ENCODE measurements at places on chromosomes 4 and X. TPM values are rescaled to one million over a fixed set of nuclear protein-coding genes. Genes with fewer than 3 reads are reported as not detected.

DNA sequence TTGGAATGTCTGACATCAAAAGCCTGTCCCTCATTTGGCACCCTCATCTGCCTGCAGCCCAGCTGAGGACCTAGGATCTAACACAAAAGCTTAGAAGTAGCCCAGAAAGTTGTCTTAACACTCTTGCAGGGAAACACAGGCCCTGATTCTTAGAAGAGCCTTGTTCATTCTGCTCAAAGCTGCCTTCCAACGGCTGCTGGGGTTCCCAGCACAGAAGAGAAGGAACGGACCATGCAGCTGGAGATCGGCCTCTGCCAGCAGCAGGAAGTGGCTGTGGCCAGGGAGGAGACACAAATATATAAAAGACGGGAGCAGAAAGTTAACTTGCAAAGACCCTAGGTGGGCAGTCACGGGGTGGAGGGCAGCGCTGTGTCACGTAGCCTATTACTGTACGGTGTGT lies 20.4 kb downstream of the PRPS2 start:
- H3K36me3 ChIP-seq, result no peaks in the 10 kb centered on the region
- no peak overlapping the region for H3K4me3 ChIP-seq
- H3K27ac ChIP-seq, result no peak overlapping the region

- no peak overlapping the region for H3K4me3 ChIP-seq
- no peak overlapping the region for H3K27ac ChIP-seq
- H3K4me1 ChIP-seq, result no peaks in the 10 kb centered on the region
- no peaks in the 10 kb centered on the region for H3K36me3 ChIP-seq
Observed at GRCh38 chr4:25621027-25621930, 34.4 kb upstream of the SLC34A2 start.

- H3K36me3 ChIP-seq, result no peaks in the 10 kb centered on the region
- H3K4me1 ChIP-seq, result peaks cover 13% of the 10 kb centered on the region
- DNase-seq, result no peak
- H3K4me3 ChIP-seq, result no peak overlapping the region
Observed at GRCh38 chrX:41119803-41120202, 34.6 kb downstream of the USP9X start.

DNA sequence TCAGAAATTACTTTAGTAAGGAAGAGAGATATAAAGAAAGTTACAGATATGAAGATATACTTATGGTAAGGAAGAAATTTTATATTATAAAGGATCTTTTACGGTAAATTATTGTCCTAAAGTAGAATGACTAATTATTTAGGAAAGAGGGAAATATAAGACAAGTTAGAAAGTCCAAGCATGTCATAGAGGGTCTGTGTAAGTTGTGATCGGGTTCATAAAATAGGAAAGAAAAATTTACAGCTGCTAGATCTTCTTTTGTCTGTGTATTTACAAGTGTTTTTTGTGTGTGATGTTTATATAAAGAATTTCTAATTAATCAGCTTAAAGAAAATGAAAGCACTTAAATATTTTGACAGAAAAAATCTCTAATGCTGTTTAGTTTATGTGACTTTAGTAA lies 1054.9 kb upstream of the DIAPH2 start:
- H3K36me3 ChIP-seq, result no peaks in the 10 kb centered on the region
- no peak overlapping the region for H3K4me3 ChIP-seq

- H3K27ac ChIP-seq, result no peak overlapping the region
- H3K4me1 ChIP-seq, result no peaks in the 10 kb centered on the region
- no peaks in the 10 kb centered on the region for H3K36me3 ChIP-seq
- DNase-seq, result no peak
- H3K27me3 ChIP-seq, result no peaks in the 10 kb centered on the region
Observed at GRCh38 chr4:47471591-47471990, 8.1 kb upstream of the COMMD8 start.

DNA sequence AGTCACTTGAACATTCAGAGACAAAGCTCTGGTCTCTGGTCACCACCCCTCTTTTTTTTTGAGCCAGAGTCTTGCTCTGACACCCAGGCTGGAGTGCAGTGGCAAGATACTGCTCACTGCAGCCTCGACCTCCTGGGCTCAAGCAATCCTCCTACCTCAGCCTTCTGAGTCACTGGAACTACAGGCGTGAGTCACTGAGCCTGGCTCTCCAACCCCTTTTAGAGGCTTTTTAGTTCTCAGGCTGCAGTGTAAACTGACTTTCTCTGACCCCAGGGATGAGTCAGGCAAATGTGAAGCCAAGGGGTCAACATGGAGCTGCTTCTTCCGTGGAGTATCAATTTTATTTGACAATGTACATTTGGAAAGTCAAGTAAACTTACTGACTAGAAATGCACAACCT lies 229.2 kb downstream of the PTTG2 start:
- no peaks in the 10 kb centered on the region for H3K36me3 ChIP-seq
- no peaks in the 10 kb centered on the region for H3K27me3 ChIP-seq
- DNase-seq, result peak; percentile 29
- H3K4me3 ChIP-seq, result no peak overlapping the region
- peaks cover 59% of the 10 kb centered on the region for H3K4me1 ChIP-seq

GRCh38 chrX:48613502-48614160 lies 16.3 kb downstream of the WDR13 start:
- DNase-seq, result no peak
- no peak overlapping the region for H3K27ac ChIP-seq
- no peaks in the 10 kb centered on the region for H3K27me3 ChIP-seq
- H3K4me1 ChIP-seq, result no peaks in the 10 kb centered on the region

GRCh38 chr4:15104825-15105224 lies 102.5 kb downstream of the CPEB2 start:
- no peak for DNase-seq
- no peak overlapping the region for H3K4me3 ChIP-seq
- no peaks in the 10 kb centered on the region for H3K36me3 ChIP-seq
- H3K27me3 ChIP-seq, result no peaks in the 10 kb centered on the region

DNA sequence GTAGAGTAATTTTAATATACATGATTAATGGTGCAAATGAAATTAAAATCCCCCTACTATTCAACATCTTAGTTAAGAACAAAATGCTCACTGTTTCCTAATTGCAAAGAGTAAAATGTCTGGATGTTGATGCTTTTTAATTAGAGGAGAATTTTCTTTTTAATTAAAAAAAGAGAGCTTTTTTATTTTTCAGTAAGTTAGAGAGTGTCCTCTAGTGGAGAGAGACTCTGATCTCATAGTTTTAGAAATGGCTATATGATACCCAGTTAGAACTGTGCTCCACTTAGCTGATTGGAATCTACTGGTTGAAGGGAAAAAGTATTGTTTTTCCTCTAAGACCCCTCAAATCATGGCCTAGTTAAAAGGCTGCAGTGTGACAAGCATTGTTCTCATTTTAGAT lies 312.0 kb upstream of the MAGEB2 start:
- H3K4me3 ChIP-seq, result no peak overlapping the region
- H3K27me3 ChIP-seq, result no peaks in the 10 kb centered on the region
- H3K36me3 ChIP-seq, result no peaks in the 10 kb centered on the region
- no peaks in the 10 kb centered on the region for H3K4me1 ChIP-seq
- no peak overlapping the region for H3K27ac ChIP-seq

DNA sequence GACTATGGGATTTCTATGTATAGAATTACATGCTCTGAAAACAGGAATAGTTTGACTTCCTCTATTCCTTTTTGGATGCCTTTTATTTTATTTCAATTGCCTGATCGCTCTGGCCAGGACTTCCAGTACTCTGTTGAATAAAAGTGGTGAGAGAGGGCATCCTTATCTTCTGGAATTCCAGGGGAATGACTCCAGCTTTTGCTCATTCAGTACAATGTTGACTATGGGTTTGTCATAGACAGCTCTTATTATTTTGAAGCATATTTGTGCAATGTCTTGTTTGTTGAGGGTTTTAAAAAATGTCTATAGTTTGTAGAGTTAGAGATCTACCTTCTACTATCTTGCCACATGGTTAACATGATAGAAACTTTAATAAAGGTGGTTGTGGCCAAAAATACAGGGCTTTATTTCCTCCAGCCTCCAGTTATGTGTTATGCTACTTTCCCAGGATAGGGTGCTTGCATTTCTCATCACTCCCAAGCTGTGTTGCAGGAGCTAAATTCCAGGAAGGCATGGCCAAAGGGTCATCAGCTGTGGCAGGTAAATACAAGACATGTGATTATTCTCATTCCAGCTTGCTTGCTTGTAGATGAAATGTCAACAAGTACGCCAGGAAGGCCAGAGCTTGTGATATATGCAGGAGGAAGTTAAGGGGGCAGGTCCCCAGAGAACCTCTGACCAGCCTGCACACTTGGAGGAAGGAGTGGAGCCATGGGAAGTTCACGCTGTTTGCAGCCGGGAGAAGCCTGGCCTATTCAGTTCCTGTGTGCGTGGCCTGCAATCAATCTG lies 142.4 kb upstream of the CPXCR1 start:
- no peak overlapping the region for H3K4me3 ChIP-seq
- no peak for DNase-seq
- no peaks in the 10 kb centered on the region for H3K36me3 ChIP-seq
- no peak overlapping the region for H3K27ac ChIP-seq

- no peaks in the 10 kb centered on the region for H3K4me1 ChIP-seq
- no peak for DNase-seq
- H3K27ac ChIP-seq, result no peak overlapping the region
- H3K36me3 ChIP-seq, result no peaks in the 10 kb centered on the region
- H3K4me3 ChIP-seq, result no peak overlapping the region
Observed at GRCh38 chr4:115972967-115973366, 859.5 kb upstream of the NDST4 start.

GRCh38 chr4:181018472-181018871 lies 1224.7 kb upstream of the TENM3 start:
- no peaks in the 10 kb centered on the region for H3K36me3 ChIP-seq
- no peaks in the 10 kb centered on the region for H3K27me3 ChIP-seq
- no peaks in the 10 kb centered on the region for H3K4me1 ChIP-seq
- no peak for DNase-seq
- no peak overlapping the region for H3K4me3 ChIP-seq

GRCh38 chrX:1336948-1337779 lies 579 bp downstream of the IL3RA start:
- H3K4me3 ChIP-seq, result peak overlapping the region; percentile 75
- no peaks in the 10 kb centered on the region for H3K36me3 ChIP-seq
- DNase-seq, result no peak
- H3K27me3 ChIP-seq, result no peaks in the 10 kb centered on the region
- H3K27ac ChIP-seq, result peak overlapping the region; percentile 4
- H3K4me1 ChIP-seq, result no peaks in the 10 kb centered on the region

DNA sequence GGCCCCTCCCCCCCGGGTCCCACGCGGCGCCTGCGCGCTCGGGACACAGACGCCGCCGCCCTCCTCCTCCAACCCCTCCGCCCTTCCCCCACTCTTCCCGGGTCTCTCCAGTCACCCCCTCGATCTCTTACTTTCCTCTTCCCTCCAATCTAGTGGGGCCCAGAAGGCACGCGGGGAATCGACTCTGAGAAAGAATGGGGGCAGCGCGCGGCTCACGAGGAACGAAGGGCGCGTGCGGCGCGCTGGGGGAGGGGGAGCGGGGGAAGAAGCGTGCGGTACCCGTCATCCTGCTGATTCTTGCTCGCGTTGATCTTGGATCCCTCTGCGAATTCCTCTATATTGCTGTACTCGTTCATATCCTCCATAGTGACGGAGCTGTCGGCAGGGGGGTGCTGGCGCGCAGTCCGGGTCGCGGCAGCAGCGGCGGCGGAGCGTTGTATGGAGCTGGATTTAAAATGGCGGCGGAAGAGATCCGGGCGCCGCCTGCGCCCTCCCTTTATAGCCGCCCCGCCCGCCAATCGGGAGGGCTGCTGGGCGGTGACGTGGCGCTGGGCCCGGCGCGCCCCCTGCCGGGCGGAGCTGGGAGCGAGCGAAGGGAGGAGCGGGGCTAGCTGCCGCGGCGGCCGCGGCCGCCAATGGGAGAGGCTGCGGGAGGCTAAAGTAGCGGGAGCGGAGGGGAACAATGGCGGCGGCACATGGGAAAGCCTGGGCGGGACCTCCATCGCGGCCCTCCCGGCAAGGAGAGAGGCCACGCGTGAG lies 1.1 kb downstream of the HNRNPDL start:
- peaks cover 16% of the 10 kb centered on the region for H3K36me3 ChIP-seq
- no peaks in the 10 kb centered on the region for H3K27me3 ChIP-seq

DNA sequence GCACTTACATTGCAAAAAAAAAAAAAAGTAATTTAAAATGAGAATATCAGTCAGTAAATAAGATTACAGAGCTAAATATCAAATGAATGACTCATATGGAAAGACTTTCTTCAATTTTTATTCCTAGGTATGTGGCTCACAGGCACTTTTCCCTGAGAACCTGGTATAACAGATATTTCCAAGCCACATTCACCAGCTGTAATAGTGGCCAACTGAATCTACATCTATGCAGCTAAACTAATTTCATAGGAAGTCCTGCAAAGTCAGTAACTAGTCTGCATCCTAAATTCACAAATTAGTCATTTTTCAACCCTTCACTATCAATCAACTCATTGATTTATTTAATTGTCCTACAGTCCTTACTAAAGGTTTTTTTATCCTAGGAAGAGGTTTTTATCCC lies 5.6 kb downstream of the PDE5A start:
- DNase-seq, result no peak
- H3K27ac ChIP-seq, result peak overlapping the region; percentile 60
- H3K27me3 ChIP-seq, result no peaks in the 10 kb centered on the region
- H3K4me1 ChIP-seq, result peaks cover 33% of the 10 kb centered on the region
- H3K4me3 ChIP-seq, result peak overlapping the region; percentile 85
- H3K36me3 ChIP-seq, result no peaks in the 10 kb centered on the region

DNA sequence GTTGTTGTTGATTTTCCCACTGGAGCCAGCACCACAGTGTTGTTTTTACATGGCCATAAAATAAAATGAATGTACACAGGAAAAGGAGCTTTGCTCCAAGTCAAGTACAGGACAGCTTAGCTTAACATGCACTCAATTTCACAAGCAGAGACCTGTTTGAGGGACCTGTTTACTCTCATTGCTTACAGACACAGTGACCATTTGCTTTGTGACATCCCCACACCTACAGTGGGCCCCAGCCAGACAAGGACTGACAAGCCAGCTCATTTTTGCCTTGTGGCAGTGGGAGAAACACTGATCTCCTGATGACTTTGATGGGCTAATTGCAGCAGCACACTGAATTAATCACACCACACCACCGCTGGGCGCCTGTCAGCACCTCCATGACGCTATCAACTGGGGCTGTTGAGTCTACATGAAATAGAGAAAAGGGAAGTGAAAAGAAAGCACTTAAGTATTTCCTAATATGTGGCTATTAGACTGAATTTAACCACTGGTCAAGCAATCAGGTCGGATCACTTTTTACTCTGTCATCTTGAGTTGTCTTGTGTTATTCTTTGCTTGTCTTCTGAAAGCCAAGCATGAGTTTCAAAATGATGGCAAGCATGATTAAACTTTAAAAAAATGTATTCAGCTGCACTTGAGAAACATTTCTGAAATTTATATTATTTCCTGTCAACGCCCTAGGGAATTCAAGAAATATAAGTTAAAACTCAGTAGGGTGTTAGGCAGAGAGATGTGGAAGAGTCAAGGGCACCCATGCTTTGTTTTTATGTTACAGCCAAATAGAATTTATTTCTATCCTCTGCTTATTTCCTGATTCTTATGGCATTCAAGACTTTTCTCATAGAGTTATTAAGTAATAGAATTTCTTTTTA lies 557.7 kb downstream of the RAB28 start:
- no peak for DNase-seq
- H3K27ac ChIP-seq, result no peak overlapping the region
- H3K27me3 ChIP-seq, result no peaks in the 10 kb centered on the region
- H3K4me3 ChIP-seq, result no peak overlapping the region
- no peaks in the 10 kb centered on the region for H3K4me1 ChIP-seq

REPS2 gene
- total RNA-seq, result 4.9 TPM

MAGEC2 gene
- total RNA-seq, result not detected

PNCK gene
- 3.2 TPM for total RNA-seq

BEX5 gene
- 5.2 TPM for total RNA-seq

CCDC149 gene
- 30.1 TPM for total RNA-seq

NBDY gene
- 12.0 TPM for total RNA-seq

FAM9B gene
- total RNA-seq, result not detected
